NCI-H2107 (cell line): ENCODE measurements at places on chromosomes 4 and X.

DNA sequence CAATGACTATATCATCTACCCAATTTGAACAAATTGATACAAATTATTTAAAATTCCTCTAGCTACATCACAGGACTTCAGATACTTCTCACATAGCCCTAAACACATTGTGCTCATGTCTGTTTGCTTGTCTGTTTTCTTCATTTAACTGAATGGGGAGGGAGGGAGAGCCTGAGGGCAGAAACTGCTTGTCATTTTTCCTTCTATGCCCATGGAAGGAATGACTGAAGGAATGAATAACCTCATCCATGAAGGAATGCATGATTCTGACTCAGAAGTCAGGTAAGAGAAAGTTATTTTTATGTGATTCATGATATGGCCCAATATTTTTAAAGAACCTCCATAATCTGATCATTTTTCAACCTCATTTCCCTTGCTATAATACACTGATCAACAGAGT is 418.0 kb upstream of the PITX2 start:
- no peak for DNase-seq

DNA sequence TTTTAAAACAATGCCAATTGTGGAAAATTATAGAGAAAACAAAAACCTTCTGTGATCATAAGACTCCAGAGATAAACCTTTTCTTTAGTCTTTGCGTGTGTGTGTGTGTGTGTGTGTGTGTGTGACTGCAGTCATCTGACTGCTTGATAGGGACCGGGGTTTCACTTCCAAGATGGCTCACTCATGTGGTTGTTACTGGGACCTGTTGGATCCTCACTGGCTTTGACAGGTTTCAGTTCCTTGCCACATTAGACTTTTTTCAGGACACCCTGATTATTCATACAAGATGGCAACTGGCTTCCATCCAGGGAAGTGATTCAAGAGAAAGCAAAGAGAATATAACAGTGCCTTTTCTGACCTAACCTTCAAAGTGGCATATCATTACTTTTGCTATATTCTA is 21.9 kb upstream of the MAD2L1 start:
- no peak for DNase-seq

- no peak for DNase-seq
These were observed 43.2 kb downstream of the MANBA start for GRCh38 chr4:102717448-102718092.

DNA sequence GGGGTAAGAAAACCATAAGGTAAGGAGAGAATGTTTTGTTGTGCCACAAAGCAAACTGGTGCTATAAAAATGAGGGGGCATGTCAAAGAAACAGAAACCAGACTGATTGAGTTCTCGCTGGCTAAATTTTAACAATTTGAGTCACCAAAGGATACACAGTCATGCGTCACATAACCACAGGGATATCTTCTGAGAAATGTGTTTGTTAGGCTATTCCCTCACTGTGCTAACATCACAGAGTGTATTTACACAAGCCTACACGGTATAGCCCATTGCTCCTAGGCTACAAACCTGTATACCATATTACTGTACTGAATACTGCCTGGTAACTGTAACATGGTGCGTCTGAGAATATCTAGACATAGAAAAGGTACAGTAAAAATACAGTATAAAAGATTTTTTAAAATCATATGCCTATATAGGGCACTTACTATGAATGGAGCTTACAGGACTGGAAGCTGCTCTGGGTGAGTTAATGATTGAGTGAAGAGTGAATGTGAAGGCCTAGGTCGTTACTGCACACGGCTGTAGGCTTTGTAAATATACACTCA is 50.1 kb downstream of the FBXW7 start:
- no peak for DNase-seq
